ENCODE measurements at places on chromosomes 1 and 21.

DNA sequence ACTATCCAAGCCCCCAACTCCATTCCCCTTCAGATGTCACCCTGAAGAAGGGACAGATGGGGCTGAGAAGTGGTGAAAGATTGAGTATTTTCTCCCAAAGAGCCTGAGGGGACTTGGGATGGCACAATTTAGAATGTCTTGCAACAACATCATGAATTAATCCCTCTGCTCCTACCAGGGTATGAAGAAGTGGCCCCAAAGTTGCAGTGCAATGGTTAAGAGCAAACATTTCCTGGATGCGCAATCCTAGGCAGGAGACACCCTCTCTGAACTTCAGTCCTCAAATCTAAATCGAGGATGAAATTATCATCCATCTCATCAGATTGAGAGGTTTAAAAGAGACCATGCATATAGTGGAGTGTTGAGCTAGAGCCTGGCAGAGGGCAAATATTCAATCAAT is 28.6 kb upstream of the CITED4 start:
- no peak for DNase-seq

DNA sequence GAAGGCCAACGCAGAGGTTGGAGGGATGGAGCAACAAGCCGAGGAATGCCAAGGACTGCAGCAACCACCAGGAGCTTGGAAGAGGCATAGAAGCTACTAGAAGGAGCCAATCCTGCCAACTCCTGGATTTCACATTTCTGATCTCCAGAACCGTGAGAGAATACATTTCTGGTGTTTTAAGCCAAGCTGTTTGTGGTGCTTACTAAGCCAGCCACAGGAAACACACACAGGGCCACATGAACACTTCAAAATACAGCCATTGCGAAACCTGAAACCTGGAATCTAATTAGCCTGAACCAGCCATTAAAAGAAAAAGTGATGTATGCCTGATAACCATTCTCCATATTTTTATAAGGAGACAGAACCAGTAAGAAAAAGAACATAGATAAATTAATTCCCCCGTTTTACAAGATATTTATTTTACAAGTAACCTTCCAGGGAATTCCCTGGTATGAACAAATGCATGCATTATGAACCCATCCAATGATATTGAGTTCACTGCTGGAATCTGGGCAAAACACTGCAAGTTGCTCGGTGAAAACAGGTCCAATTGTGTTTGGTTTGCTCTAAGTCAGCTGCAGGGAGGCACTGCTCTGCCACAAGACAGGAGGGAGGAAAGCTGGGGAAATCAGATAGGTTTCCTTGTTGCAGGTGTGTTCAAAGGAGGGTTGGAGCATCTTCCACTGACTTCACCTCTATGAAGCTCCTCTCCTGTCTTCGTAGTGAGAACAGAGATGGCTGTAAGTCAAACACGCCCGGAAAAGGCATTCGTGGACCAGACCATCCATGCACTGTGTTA is 70.2 kb downstream of the ETS2 start:
- DNase-seq: no peak

DNA sequence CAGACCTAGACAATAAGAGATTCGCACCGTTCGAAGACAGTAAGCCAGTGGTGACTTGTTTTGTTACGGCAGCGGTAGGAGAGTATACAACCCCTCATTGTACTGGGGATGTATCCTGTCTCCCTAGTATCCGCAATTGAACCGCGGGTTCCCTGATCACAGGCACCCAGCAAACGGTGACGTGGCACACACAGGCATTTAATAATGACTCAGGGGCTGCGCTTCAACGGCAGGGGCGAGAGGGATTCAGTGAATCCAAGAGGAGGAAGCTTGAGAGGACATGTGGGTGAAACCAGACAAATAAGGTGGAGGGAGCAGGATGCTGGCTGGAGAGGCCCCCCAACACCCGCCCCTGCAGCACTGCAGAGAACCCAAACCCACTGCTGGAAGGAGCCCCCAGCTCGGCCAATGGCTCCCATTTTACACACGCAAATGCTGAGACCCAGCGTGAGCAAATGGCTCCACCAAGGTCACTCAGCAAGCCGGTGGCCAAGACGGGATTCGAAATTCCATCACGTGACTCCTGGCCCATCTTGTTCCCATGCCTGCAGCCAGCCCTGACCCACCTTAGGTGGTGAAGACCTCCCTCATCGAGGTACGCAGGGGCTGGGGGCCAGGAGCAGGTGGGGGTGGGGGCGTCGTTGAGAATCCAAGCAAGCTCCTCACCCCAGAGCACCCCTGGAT is 149.9 kb downstream of the SYF2 start:
- DNase-seq: no peak

- no peak for DNase-seq
These were observed 32.2 kb upstream of the UBE2U start for GRCh38 chr1:64171246-64171645.

DNA sequence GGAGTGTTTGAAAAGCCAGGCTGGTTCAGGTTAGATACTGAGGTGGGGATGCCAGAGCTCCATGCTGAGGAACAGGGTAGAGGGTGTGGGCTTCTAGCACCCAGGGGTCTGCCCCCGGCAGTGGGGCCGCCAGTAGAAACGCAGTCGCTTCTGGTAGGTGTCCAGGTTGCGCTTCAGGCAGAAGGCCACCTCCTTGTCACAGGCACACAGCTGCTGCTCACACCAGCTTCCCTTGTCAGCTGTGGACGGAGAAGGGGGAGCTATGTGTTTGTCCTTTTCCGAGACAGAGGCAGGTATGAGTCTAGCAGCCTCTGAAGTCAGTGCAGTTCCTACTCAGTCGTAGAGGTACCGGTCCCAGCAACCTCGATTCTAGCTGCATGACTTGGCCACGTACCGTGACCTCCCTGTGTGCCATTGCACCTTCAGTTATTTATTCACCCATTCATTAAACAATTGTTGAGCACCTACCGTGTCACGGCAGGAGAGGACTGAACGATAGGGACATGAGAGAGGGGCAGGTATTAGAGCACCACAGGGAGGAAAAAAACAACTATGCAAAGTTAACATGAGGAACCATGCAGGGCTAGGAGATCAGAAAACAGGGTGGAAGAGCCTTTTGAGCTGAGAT is 5.2 kb downstream of the PLA2G2D start:
- no peak for DNase-seq

GRCh38 chr1:113106910-113107309 is 33.9 kb downstream of the LRIG2 start:
- no peak for DNase-seq

- no peak for DNase-seq
These were observed 1.5 kb downstream of the EPRS1 start for GRCh38 chr1:220044678-220045355.

DNA sequence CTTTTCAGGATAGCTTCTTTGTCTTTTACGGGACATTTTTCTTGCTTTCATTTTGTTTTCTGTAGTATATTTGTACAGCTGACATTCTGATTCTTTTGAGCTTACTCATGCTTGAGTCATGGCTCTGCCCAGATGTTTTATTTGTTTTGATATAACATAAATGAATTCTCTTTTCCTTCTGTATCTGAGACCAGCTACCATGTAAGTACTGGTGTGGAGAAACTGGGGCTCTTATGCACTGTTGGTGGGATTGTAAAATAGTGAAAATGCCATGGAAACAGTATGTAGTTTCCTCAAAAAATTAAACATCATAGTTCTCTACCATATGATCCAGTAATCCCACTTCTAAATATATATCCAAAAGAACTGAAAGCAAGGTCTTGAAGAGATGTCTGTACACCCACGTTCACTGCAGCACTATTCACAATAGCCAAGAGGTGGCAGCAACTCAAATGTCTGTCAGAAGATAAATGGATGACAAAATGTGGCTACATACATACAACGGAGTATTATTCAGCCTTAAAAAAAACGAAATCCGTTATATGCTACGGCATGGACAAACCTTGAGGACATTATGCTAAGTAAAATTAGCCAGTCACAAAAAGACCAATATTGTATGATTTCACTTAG is 61.4 kb downstream of the EIF2B3 start:
- no peak for DNase-seq

DNA sequence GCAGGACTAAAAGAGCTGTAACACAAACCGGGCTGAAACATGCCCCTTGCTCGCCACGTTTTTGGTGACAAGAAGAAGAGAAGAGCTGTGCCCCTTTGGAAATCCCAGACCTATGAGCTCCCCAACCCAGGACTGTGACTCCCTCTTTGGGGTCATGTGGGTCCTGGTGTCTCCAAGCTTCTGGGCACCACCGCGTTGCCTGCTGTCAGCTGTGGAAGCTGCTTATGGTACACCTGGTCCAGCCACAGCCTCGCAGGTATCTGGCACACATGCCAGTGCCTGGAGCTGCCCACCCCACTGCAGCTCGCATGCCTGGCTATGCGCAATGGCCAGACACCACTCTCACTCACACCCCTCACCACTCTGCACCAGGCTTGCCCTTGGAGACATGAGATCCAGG is 171.8 kb downstream of the MATN1 start:
- DNase-seq: no peak

- DNase-seq: no peak
These were observed 35.5 kb downstream of the TIAM1 start for GRCh38 chr21:31308584-31308983.

DNA sequence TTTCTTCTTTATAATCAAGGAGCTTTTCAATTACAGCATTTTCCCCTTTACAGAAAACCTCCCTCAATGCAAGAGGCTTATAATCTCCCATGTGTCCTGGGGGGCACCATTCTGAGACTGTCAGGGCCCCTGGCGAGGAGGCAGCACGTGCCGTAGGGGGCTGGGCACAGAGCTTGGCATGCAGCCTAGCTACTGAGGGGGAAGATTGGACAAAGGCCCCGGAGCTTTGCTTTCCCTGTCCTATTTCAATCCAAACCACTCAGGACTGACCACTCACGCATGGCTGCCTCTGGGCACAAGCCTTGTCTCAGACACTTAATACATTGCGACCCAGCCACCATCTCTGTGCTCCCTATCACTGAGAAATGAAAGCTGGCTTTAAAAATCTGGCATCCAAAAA is 2.8 kb upstream of the RAP1GAP start:
- DNase-seq: no peak

DNA sequence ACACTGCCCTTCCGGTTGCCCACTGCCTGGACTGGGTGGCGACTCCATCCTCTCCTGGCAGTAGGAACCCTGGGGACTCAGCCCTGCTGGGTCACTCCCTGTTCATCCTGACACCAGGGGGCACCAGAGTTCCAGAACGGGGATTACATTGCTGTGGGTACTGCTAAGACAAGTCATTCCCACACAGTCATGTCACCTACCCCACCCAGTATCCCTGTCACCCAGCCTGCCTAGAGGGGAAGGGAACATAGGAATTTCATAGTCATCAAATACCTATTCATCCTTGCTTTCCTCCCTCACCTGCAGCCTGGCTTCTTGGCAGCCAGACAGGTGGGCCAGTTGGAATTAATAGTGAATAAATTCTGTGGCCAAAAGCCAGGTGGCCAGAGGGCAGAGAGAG is 9.8 kb upstream of the SFN start:
- DNase-seq: peak; percentile 88

- no peak for DNase-seq
These were observed 18.2 kb downstream of the RNF19B start for GRCh38 chr1:32946413-32946812.

DNA sequence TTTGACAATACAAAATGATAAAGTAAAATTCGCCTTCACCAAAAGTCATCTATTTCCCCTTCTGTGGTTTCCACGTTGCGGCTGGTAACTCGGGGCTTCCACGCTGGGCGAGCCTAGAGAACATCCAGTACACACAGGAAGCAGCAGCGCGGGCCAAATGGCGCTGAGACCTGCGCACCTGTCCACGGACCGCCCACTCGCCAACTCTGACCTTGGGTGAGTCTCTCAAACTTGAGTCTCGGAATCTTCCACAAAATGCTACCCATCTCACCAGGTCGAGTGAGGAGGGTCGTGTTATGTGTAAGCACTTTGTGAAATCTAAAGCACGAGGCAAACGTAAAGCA is 820 bp upstream of the TTF2 start:
- no peak for DNase-seq

- no peak for DNase-seq
These were observed 2.8 kb downstream of the UBE2J2 start for GRCh38 chr1:1270813-1271212.

DNA sequence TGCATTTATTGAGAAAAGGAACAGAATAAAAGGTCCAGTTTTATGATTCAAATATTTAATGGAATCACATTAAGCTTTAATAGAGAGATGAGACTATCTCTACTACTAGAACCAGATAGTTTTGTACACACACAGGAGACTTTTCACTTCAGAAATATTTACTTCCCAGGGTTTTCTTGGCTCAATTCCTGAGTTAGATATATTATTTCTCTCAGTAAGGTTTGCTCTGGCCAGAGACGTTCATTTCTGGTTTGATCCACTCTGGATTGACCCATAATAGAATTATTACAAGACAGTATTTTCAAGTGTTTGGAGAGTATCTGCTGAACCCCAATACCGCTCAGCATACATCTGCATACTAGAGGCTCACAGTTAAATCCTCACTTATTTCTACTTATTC is 1.3 kb upstream of the RCOR3 start:
- no peak for DNase-seq

GRCh38 chr1:175564119-175564518 is 179.3 kb downstream of the TNR start:
- DNase-seq: peak; percentile 8

DNA sequence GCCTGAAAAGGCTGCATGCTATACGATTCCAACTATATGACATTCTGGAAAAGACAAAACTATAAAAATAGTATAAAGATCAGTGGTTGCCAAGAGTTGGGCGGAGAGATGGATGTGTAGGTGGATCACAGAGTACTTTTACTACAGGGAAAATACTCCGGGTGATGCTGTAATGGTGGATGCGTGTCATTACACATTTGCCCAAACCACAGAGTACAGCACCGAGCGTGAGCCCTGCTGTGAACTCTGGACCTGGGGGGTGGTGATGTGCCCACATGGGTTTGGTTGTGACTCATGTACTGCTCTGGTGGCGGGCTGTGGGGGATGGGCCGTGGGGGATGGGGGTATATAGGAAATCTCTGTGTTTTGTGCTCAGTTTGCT is 162.7 kb upstream of the COL6A1 start:
- DNase-seq: no peak

DNA sequence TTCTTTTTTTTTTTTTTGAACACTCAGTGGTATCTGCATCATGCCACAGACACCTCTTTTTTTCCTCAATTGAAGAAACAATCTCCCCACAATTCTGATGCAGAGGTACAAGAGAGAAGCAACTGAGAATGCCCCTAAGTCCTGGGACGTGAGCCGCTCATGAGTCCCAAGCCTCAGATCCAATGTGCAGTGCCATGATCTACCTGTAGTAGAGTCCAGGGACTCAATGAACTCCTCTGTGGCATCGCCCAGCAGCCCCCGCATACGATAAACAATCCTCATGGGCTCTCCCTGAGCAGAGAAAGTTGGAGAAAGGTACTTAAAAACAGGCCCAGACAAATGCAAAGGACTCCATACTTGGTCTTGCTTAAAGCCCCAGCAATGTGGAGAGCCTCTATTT is 113.1 kb downstream of the UBR4 start:
- DNase-seq: no peak

GRCh38 chr21:31042080-31042464 is 3.8 kb upstream of the KRTAP19-8 start:
- DNase-seq: no peak

DNA sequence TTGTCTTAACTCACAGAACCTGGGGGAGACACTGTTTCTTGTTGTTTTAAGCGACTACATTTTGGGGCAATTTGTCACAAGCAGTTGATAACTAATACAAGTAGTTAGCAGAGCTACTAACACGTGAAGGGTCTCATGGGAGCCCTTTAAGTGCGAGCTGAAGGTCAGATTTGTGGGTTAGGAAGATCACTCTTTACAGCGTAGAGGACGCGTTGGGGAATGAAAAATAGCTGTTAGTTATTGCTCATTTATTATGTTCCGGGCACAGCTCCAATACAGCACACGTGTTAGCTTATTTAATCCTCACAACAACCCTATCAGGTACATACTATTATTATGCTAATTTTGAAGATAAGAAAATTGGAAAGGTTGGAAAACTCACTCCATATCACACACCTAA is 95.9 kb downstream of the ACTL8 start:
- DNase-seq: no peak

All from ELF-1 (cell line).